Activated naive CD4-positive, alpha-beta T cell treated with anti-CD3 and anti-CD28 coated beads, Interleukin-2, amount 50 U/mL, for 72 hours (primary cell): ENCODE measurements at places on chromosomes 5 and 9.

DNA sequence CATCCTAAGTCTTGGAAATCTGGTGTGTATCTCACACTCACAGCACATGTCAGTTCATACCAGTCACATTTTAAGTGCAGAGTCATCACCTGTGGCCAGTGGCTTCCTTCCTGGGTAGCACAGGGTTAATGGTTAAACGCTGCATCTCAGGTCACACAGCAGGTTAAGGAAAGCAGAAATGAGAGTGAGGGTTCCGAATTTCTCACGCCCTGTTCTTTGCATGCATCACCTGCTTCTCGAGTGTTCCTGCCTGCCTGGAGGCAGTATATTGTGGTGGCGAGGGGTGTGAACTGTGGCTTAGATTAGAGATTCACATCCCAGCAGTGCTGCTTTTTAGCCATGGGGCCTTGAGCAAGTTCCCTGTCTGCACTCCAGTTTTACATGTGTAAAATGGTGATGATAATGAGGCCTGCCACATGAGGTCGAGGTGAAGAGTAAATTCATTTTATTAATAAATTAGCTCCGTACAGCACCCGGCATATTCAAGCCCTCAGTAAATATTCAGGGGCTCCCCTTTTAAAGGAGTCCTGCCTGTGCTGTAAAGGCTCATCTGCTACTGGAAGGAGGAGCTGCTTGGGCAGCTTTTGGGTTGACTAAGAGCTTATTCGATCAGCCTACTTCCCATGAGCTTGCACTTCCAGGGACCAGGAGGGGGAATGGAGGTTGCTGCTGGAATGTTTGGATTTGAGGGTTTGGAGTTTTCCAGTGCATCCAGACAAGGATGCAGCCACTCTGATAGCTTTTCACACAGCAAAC lies 61.1 kb upstream of the SAP30L start:
- no peak for DNase-seq

- no peak for DNase-seq
These were observed 38.6 kb upstream of the KCNMB1 start for GRCh38 chr5:170427672-170428236.

DNA sequence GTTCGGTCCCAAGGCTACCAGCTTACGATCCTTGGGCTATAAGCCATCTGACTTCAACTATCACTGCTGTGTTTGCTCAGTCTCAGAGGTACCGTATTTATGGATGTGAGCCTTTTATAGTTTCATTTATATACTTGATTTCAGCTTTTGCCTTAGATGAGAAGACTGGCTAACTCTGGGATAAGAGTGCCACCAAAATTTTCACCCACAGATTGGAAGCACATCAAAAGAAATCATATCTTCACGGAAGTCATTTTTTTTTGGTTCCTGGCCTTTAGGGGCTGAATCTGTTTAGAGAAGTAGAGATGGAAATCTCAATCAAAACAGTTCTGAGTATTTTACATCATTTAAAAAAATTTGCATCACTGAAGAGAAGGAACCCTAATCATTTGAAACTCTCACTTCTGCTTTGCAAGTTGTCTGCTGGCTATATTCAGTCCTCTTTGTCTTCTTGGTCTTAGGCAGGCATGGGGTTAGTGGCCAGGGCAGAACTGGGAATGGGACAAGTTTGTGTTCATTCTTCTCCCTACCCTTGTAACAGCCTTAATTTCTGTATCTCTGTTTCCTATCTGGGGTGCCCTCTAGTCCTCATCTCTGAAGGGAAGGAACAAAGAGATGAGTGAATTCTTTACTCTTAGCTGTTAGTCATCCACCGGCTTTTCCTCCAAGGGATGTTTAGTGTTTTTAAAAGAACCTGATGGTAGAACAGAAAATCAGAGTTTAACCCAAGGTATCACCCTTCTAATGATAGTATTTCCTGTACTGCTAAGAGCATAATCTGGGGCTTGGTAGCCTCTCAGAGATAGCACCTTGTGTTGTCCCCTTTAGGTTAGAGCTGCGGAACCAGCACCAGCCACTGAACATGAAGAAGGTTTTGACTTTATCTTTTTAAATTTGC lies 14.1 kb upstream of the TNFAIP8 start:
- no peak for DNase-seq

GRCh38 chr5:180113660-180114303 lies 42.2 kb upstream of the RNF130 start:
- no peak for DNase-seq

GRCh38 chr5:120093178-120093577 lies 370.9 kb upstream of the PRR16 start:
- no peak for DNase-seq

DNA sequence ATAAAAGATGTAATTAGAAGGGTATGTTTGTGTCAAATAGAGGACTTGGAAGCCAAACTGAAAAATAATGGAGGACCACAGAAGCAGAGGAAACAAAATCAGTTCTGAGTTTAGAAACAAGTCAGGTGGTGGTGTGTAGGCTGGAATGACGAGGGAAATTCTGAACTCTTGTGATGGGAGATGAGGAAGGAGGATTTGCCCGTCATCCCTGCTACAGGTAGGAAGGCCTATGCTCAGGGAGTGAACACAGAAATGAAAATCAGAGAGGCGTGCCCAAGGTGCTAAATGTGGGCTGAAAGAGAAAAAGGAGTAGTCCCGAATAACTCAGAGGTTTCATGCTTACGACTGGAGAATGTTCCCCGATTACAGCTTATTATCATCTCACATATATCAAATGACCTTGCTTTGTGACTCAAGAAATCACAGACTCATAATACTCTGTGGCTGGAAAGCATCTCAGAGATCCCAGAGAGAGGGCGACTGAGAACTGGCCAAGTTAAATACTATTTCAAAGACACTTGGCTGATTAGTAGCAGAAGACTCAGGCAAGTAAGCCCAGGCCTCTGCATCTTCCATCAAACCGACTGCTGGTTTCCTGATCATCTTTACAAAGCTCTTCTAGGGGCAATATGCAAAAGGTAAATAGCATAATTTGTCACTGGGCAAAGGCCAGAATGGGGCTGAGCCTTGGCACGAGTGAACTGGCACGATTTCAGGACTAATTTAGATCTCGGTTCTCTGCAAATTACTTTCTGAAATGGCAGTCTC lies 126.0 kb downstream of the SUSD1 start:
- DNase-seq: no peak

GRCh38 chr9:116662646-116663310 lies 24.3 kb upstream of the TRIM32 start:
- DNase-seq: no peak

DNA sequence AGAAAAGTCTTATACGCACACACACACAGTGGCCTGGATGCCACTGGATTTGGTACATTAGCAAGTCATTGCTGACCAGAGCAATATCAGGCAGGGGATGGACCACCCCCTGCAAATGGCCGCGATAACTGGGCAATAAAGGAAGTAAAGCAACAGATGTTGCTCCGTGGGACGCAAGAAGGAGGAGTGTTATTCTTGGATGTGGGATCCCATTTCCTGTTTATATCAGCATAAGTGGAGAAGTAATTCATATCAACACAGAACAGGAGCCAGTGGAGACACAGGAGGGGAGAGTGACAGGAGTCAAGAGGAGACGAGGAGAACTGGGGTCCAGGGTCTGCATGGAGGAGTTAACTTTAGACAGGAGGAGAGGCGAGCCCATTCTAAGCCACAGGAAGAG lies 18.4 kb downstream of the RUFY1 start:
- DNase-seq: no peak

DNA sequence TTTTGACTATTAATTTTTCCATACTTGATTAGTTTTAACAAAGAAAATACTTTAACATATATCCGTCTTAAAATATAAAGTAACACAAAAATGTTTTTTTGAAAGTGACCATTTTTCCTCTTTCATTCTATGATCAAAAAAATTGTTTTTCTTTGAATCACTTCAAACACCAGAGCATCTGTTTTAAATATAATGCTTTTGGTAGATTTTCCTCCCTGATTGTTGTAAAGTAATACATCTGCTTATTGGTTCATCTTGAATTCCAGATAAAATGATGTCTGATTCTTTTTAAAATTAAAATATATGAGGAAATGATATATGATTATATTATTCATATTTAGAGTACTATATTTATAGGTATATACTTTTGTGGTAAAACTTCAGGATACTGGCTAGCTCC lies 76.2 kb upstream of the LPAR1 start:
- no peak for DNase-seq

- no peak for DNase-seq
These were observed 27.7 kb downstream of the RANBP3L start for GRCh38 chr5:36273809-36274526.

- no peak for DNase-seq
These were observed 1798.0 kb downstream of the EFNA5 start for GRCh38 chr5:105872569-105873270.

GRCh38 chr5:102971676-102972293 lies 148.2 kb downstream of the GIN1 start:
- DNase-seq: no peak

DNA sequence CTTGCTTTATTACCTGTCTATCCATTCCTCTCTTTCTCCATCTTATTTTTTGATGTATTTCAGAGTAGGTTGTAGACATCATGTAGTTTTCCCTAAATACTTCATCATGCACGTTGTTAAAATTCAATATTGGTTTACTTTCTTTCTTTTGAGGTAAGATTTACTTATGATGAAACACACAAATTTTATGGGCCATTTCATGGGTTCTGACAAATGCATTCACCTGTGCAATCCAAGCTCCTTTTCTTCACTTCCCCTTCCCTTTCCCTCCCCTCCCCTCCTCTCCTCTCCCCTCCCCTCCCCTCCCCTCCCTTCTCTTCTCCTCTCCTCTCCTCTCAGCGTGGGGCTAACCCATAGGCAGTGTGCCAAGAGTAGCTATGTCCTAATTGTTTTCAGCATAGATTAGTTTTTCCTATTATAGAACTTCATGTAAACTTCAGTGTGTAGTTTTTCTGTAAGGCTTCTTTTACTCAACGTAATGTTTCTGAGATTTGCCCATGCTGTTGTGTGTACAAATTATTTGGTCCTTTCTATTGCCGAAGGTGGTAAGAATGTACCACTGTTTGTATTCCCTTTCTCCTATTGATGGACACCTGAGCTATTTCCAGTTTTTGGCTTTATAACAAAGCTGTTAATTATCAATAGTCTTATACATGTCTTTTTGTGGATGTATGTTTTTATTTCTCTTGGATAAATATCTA lies 92.9 kb upstream of the CLINT1 start:
- DNase-seq: no peak

DNA sequence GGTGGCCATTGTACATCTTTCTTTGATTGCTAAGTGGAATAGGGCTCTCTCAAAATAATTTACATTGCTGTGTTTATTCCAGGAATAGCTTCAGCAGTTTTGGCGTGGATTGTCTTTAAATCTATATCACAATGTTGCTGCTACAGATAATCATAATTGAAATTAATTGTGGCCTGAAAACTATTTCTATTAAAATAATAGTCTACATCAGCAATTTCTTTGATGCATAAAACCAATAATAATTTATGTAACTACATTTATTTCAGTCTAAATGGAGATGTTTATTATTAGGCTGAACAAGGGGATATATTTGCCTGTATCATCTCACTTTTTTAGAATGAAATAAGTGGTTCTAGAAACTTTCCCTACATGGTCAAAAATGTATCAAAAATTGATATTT lies 456.0 kb upstream of the CTNND2 start:
- no peak for DNase-seq

DNA sequence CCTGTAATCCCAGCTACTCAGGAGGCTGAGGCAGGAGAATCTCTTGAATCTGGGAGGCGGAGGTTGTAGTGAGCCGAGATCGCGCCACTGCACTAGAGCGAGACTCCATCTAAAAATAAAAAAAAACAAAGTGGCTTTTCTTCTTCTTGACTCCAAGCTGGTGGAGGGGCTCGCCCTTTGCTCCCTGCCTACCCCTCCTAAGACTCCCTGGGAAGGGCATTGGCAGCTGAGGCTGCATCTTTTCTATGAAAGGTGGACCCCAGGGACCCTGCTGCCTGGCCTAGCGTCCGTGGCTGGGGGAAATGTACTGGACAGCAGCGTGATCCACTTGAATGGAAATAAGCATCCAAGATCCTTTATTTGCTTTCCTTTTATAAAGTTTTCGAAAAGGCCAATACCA lies 24.0 kb downstream of the ROPN1L start:
- no peak for DNase-seq

DNA sequence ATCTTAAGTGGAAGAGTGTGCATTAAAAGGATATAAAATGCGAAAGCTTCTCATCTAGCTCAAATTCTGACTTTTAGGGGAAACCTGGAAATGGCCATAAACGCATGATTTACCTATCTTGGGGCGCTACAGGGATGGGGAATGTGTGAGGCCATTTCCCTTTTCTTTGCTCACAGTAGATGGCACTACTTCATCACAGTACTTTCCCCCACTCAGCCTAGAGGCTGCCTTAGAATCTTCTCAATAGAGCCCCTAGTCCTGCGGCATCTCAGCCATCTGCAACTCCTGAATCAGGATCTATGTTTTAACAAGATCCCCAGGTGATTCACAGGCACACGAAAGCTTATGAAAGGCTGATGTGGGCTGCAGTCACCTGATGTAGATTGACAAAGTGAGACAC lies 110.8 kb downstream of the LHFPL2 start:
- no peak for DNase-seq

DNA sequence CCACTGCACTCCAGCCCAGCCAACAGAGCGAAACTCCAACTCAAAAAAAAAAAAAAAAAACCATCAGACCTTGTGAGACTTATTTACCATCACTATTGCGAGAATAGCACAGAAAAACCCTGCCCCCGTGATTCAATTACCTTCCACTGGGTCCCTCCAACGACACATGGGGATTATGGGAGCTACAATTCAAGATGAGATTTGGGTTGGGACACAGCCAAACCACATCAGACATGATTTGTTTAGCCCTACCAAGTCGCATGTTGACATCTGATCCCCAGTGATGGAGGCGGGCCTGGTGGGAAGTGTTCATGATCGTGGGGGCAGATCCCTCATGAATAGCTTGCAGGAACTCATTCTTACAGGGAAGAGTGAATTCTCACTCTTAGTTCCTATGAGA lies 26.6 kb downstream of the MYO10 start:
- DNase-seq: no peak

GRCh38 chr5:9540791-9541190 lies 5.1 kb downstream of the SEMA5A start:
- no peak for DNase-seq

GRCh38 chr9:85155352-85155751 lies 485.8 kb downstream of the NTRK2 start:
- no peak for DNase-seq
